Stimulated activated CD4-positive, alpha-beta T cell treated with anti-CD3 and anti-CD28 coated beads, Interleukin-4, amount 100 ng/mL, for 24 hours (primary cell): ENCODE measurements at places on chromosomes 6 and 20.

DNA sequence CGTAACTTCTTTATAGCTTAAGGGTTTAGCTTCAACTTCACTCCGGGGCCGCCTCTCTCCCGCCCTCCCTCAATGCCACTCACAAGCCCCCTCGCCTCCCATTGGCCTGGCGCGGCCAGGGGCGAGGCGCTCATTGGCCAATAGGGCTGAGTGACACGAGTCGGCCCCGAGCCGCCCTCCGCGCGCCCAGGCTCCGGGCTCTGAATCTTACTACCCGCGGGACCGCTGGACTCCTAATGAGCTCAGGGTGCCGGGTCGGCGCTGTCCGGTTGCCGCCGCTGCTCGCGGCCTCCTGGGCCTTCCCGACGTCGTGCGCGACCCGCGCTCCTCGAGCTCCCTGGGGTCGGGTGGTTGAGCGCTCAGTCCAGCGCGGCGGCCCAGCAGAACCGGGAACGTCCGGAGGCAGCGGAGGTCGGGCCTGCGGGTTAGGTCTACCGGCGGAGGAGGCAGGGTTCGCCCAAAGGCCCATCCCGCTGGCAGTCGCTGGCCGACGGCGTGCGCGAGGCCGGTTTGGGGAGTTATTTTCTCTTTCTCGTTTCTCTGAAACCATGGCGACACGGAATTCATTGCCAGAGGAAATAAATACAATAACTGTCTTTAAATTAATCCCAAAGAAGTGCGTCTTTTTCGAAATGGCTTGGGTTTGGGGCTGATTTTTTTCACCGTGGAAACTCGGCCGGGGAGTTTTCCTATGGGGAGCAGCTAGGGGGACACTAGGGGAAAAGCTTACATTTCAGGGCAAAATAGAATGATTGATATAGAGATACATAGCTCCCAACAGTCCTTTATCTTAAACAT lies at the start of gene SIM1:
SIM1 (minus strand) TSS at position 19 of the 798 bp plus-strand sequence. CDS start 1,453 bp downstream, outside the sequence.
- DNase-seq, result no peak

- DNase-seq, result no peak
Observed at GRCh38 chr6:128719786-128720185, 163.2 kb upstream of the LAMA2 start.

DNA sequence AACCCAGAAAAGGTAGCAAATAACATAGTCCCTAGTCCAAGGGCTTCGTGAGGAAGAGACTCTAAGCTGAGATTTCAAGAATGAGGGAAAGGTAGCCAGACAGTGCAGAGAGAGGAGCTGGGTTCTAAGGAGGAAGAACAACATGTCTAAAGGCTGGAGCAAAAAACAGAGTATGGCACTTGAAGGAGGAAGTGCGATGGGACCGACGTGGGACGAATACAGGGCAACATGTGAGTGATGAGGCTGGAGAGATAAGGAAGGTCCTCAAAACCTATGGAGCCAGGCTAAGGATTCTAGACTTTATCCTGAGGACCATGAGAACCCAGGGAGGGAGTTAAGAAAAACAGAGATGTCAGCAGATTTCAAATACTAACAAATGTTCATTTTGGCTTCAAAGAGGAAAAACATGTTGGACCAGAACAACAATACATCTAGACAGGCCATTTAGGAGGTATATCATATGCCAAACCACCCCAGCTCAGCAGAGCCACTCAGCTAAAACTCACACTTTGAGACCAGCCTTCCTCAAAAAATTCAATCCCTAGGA lies 17.5 kb downstream of the ATXN1 start:
- DNase-seq, result no peak

- no peak for DNase-seq
Observed at GRCh38 chr20:39452583-39453340, 490.6 kb downstream of the DHX35 start.

GRCh38 chr6:156687789-156688619 lies 89.2 kb upstream of the ARID1B start:
- no peak for DNase-seq

DNA sequence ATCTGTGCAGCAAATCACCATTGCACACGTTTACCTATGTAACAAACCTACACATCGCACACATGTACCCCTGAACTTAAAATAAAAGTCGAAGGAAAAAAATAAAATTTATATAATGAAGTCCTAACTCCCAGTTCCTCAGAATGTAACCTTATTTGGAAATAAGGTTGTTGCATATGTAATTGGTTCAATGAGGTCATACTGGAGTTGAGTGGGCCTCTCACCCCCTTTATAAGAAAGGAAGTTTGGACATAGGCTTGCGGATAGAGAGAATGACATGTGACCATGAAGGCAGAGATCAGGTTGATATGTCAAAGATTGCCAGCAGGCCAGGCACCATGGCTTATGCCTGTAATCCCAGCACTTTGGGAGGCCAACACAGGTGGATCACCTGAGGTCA lies 16.1 kb upstream of the ZBTB22 start:
- DNase-seq, result no peak

GRCh38 chr6:20882014-20882413 lies 347.8 kb downstream of the CDKAL1 start:
- DNase-seq, result no peak

DNA sequence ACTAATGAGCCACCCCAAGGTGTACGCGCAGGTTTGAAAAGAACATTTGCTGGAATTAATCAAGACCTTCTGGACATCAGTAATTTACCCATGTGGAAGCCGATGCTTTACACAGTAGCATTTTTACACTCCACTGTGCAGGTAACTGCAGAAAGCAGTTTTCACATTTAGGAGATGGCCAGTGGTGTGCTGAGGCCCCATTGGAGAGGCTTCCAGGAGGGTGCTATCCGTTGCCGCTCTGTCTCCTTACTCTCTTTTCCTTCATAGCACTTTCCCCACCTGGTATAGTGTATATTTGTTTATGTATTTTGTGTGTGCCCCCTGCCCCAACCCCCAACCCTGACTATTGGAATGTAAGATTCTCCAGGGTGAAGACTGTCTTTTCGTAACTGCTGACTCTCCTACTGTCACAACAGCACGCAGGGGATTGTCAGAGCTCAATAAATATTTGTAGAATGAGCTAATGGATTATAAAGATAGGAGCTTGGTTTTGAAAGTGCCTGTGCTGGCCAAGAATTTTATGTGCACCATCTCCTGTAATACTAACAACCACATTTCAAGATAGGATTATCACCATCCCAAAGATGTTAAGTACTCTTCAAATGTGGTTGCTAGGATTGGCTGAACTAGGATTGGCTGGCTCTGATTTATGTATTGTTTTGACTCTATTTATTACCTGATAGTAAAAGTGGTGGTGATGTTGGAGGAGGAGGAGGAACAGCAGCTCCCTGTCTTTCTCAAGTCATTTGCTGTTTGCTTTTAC lies 74.0 kb upstream of the GLP1R start:
- DNase-seq, result no peak
